ENCODE measurements at places on chromosomes 3 and 15.

- no peak for DNase-seq
Measured at GRCh38 chr3:45035441-45036301, 9.6 kb downstream of the CLEC3B start.

GRCh38 chr3:57026944-57027343 lies 33.5 kb upstream of the SPATA12 start:
- DNase-seq = no peak

DNA sequence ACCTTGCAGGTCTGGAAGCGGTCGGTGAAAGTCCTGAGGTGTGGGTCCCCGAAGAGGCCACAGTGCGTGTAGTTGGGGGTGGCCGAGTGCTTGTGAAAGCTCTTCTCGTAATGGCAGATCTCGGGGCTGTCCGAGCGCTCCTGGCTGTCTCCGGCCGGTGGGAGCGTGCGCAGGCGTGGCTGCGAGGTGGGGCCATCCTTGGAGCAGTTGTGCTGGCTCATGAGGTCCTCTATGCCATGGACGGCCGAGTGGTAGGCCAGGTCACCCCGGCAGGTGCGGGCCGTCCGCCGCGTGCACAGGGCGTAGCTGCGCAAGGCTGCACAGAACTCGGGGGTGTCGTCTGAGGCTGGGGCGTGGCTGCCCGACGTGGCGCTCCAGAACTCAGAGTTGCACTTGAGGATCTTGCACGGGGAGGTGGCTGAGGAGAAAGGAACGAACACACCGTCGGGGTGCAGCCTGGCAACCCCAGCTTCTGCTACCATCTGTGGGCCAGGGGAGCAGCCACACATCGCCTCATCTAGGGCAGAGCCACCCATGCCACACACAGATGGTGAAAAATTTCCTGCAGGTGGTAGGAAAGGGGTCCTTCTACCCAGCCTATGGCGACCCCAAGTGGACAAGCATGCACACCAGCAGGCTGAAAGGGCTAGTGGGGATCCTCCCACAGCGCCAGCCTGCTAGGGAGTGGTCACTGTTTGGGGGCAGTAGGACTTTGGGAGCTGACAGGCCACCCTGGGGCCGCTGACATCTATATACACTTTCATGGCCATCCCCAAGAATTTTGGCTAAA lies 36.7 kb downstream of the RGMA start:
- peak; percentile 60 for DNase-seq

GRCh38 chr3:183315739-183316138 lies 62.7 kb downstream of the B3GNT5 start:
- no peak for DNase-seq

- DNase-seq = no peak
Measured at GRCh38 chr15:74252291-74252690, 16.2 kb downstream of the CCDC33 start.

DNA sequence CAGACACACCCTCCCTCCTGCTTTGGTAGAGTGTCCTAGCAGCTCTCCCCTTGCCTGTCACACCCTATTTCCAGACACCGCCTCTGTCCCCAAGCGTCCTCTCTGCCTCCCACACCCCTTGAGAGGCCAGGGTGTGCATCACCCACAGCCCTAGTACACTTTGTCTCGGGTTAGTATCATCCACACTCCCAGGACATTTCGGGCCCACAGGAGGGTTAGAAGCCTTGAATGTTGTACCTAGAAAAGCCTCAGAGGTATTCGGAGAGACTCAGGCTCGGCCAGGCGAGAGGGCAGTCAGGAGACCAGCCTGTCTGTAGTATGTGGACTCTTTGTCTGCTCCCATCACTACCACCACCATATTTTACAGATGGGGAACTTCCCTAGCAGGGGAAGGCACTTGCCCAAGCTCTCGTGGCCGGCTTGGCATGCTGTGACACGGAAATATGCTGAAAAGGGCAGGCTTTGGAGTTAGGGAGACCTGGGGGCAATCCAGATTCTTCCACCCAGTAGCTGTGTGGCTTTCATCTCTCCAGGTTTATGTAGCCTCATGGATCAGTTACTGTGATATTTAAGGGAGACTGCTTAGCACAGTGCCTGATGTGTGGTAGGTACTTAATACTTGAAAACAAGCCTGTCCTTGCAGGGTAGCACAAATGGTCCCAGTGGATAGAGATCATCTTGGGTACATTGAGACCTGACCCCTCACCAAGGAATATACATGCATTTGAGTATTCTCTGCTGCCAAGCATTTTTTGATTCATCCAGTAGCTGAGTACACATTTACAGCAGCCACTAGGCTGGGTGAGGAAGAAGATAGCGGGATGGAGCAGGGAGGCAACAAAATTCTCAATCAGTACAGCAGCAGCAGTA lies 1.4 kb downstream of the TMEM43 start:
- no peak for DNase-seq

GRCh38 chr15:39495871-39496840 lies 84.7 kb upstream of the THBS1 start:
- DNase-seq = no peak

GRCh38 chr3:59540696-59541095 lies 490.9 kb upstream of the CFAP20DC start:
- DNase-seq = no peak

DNA sequence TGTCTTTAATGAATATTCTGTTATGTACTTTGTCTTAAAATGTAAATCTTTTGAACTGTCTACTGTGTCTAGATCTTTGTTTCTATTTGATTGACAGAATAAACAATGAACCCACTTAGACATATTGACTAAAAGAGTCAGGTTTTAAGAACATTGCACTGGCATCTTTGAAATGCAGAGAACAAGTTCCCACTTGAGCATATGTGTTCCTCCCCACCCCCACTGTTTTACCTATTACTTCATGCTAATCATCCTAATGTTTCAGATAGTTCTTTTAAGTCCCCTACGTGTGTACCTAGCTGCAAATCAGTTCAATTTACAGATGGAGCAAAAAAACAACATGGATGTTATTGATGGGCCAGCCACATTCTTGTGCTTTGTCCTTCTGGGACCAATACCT lies 11.7 kb upstream of the TCF12 start:
- DNase-seq = no peak

DNA sequence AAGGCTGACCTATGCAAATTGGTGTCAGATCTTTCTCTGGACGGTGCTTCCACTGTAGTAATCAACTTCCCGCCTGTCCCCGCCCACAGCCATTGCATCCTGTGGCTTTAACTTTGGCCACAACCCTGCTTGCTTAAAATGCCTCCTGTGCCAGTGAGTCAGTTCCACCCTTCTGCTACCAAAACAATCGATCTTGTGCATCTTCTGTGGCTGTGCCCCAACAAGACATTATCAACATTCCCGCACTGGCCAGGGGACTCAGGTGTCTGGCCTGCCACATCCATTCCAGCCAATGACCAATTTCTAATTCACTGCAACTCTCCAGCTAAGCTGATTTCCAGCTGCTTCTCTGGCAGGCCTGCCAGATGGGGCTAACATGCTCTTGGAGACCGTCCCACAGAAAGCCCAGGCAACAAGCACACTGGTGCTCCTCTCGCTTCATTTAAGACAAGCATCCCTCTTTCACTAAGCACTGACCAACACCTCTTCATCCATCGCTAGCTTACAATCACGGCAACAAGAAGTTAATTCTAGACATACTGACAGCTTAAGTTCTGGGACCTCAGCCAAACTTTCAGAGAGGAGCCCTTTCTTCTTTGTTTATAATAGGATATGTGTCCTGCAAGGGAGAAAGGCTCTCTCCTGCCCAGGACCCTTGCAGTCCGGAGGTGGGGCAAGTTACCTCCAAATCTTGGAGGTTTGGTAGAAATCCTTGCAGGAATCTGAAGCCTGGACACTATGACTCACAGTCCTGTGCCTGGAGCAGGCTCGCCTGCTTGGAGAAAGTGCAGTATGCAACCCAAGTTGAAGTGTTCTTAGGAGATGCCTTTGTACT lies 6.7 kb downstream of the CA12 start:
- no peak for DNase-seq

GRCh38 chr3:99009851-99010250 lies 108.4 kb upstream of the DCBLD2 start:
- DNase-seq = no peak

GRCh38 chr3:57173687-57174086 lies 8.5 kb upstream of the IL17RD start:
- no peak for DNase-seq

- DNase-seq = peak; percentile 70
Measured at GRCh38 chr3:176514297-176514696, 683.0 kb downstream of the TBL1XR1 start.

- no peak for DNase-seq
Measured at GRCh38 chr3:122322095-122323075, 2.7 kb upstream of the CSTA start.

DNA sequence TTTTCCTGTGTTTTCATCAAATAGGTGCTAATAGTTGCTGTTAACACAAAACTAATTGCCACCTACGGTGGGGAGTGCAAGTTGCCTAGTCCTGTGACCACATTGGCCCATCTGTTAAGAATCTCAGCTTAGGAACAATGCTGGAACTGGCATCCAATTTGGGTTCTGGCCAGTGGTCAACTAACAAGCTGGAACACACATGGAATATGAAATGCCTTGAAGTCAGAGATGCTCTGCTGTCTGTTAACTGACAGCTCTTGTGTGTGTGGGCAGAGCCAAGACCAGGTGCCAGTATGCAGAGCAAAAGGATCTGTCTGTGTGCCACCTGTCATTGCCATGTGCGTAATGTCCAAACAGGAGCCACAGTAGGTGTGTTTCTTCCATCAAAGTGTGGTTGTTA lies 460.8 kb downstream of the ROBO2 start:
- DNase-seq = no peak

GRCh38 chr3:141485641-141486495 lies 959 bp upstream of the RASA2 start:
- DNase-seq = peak; percentile 45

DNA sequence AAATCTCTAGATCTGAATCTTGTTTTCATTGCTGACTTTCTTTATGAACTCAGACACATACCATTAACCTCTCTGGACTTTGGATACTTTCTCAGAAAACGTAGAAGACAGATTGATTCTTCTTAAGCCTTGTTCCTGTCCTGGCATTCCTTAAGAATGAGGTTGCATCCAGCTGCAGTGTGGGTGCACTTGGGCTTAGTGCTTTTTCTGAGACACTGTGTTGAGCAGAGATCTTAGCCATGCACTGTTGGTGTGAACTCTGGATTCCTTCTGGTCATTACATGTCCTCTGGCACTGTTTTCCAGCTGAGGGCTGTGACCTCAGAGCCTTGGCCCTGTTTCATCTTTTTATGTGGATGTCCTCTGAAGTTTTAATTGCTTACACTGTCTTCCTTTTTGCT lies 428.3 kb downstream of the CNTN4 start:
- DNase-seq = no peak

DNA sequence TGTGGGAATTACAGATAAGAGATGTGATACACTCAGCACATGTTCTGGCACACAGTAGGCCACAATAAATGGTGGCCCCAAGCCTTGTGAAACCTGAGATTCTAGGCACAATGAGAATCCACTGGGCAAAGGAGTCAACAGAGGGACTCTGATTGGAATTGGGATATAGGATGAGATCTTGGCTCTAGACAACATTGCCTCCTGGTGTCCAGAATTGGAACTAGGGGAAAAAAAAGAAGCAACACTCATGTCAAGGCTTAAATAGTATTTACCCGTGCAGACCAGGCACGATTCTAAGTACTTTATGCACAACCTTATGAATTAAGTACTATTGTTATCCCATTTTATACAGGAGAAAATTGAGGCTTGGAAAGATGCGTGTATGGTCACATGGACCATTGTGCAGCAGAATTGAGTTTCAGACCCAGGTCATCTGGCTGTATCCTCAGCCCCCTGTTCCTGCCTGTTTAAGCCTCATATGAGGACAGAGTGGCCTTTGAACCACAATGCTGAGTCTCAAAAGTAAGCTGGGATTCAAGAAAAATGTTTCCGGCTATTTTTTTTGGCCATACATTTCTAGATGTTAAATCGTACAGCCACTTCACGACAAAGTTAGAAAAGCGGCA lies 124.8 kb downstream of the SV2B start:
- peak; percentile 41 for DNase-seq

GRCh38 chr3:53109190-53109589 lies 21.0 kb downstream of the RFT1 start:
- DNase-seq = no peak

GRCh38 chr3:122760453-122761271 lies 33.0 kb downstream of the HSPBAP1 start:
- DNase-seq = no peak

DNA sequence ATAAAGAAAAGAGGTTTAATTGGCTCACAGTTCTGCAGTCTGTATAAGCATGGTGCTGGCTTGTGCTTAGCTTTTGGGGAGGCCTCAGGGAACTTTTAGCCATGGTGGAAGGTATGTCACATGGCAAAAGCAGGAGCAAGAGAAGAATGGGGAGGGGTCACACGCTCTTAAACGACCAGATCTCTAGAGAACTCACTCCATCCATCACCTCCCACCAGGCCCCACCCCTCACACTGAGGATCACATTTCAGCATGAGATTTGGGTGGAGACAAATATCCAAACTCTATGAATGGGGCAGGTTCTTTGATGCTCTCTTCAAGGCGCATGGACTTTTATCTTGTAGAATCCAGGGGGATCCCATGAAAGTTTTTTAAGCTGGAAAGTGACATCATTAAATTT lies 75.7 kb downstream of the ITPR1 start:
- no peak for DNase-seq

DNA sequence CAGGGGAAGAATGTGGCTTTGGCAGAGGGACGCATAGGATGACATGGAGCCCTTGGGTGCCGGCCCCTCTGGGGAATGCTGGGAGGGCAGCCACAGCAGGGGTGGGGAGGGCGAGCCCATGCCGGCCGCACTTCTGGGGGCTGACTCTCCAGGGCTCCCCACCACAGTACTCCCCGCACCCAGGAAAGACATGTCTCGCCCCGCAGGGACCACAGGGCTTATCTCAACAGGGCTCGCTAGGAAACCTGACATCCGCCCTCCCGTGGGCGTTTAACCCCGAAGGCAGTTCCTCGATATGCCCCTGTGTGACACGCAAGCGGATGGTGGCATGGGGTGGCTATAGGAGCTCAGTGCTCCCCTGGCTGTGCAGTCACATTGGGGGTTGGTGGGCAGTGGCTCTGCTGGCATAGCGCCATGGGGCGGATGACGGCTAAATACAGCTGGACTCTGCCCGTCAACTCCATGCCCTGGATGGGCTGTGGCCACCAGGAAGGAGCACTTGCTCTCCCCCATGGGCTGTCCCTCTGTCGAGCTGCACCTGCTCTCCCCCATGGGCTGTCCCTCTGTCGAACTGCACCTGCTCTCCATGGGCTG lies 141.4 kb downstream of the ADAMTS17 start:
- DNase-seq = no peak

GRCh38 chr15:68038246-68038645 lies 15.9 kb upstream of the PIAS1 start:
- no peak for DNase-seq

- DNase-seq = no peak
Measured at GRCh38 chr15:63501256-63502089, 2.9 kb upstream of the USP3 start.

- DNase-seq = no peak
Measured at GRCh38 chr3:47299381-47300318, 16.9 kb downstream of the KLHL18 start.

GRCh38 chr3:101217472-101218245 lies 102.7 kb downstream of the IMPG2 start:
- no peak for DNase-seq

GRCh38 chr3:102123590-102124190 lies 274.4 kb downstream of the NFKBIZ start:
- DNase-seq = no peak

- no peak for DNase-seq
Measured at GRCh38 chr3:4680871-4681300, 187.7 kb downstream of the ITPR1 start.

Data from NAMALWA (cell line).